ENCODE measurements at places on chromosomes 16 and 17. TPM values are rescaled to one million over a fixed set of nuclear protein-coding genes. Genes with fewer than 3 reads are reported as not detected.

- no peak for DNase-seq
Observed at GRCh38 chr16:7722761-7723160, 390.1 kb downstream of the RBFOX1 start.

DNA sequence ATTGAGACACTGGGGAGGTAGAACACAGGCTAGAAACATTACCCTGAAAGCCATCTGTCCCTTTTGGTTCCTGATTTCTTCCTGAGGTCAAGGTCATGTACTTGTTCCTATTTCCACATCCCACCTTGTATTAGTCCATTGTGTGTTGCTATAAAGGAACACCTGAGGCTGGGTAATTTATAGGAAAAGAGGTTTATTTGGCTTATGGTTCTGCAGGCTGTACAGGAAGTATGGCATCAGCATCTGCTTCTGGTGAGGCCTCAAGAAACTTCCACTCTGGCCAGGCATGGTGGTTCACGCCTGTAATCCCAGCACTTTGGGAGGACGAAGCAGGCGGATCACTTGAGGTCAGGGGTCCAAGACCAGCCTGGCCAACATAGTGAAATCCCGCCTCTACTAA, 7.4 kb upstream of the MED9 start:
- DNase-seq, result no peak

Gene CACNG4
- total RNA-seq, result not detected

Gene SCIMP
- total RNA-seq, result 3.1 TPM

GRCh38 chr17:46802800-46803199, 15.7 kb downstream of the WNT3 start:
- no peak for DNase-seq

GRCh38 chr16:82160226-82160625, 9.8 kb downstream of the MPHOSPH6 start:
- no peak for DNase-seq

- peak; percentile 4 for DNase-seq
Observed at GRCh38 chr17:278055-278675, 74.4 kb downstream of the RPH3AL start.

GRCh38 chr16:85011846-85012284, 530 bp upstream of the ZDHHC7 start:
- DNase-seq, result no peak

DNA sequence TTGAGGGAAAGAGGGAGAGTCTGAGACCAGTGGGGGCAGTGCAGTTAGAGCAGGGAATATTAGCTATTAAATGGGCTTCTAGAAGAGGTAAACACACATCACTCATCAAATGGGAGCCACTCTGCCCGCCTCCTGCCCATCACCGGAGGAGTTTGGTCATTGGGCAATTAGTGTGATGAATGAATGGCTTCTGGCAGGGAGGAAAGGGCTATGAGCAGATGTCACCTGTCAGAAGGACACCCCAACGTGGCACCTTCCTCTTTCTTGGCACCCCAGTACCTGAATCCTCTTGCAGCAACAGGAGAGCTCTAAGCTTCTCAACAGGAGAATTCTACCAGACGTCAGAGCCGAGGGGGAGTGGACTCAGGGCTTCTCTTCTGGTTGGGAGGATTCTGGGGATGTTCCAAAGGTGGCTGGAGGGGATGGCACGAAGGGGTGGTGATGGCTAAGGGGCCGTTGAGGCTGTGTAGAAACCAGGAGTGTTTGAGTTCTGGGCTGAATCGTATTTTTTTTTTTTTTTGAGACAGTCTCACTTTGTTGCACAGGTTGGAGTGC, 11.0 kb downstream of the C1QTNF1 start:
- DNase-seq, result no peak

GRCh38 chr17:73621685-73622084, 22.6 kb downstream of the SDK2 start:
- no peak for DNase-seq
